Activated CD4-positive, alpha-beta T cell treated with anti-CD3 and anti-CD28 coated beads for 1 hour (primary cell): ENCODE measurements at places on chromosomes 7 and 10.

DNA sequence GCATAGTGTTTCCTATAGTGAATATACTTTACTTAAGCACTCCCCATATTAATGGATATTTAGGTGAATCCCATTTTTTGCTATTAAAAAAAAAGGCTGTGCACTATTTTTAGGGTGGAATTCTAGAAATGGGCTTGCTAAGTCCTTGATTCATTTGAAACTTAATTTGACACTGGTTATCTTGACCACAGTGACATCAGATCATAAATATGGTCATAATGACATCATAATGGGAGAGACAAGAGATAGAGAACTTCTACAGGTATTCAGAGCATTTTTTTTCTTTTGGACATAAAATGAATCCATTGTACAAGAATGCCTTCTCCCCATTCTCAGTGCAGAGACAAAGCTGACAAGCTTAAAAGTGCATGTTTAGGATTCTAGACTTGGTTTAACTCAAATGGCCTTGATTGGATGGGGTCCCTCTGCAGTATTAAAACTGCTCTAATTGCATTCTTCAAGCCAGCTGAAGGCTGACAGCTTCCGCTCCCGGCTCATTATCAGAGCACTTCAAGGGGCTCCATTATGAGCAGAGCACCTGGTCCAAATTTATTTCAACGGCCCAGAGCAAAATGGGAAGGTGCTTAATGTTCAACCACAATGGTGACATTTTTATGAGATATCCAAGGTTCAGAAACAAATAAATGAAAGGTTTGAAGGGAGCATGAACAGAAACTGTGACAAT is 104.8 kb downstream of the JAZF1 start:
- DNase-seq = no peak

GRCh38 chr7:121563177-121563576 is 167.1 kb upstream of the FAM3C start:
- no peak for DNase-seq

GRCh38 chr10:22501413-22501812 is 156.1 kb downstream of the SPAG6 start:
- DNase-seq = no peak

- no peak for DNase-seq
Observed at GRCh38 chr7:22001345-22002004, 55.8 kb upstream of the CDCA7L start.

DNA sequence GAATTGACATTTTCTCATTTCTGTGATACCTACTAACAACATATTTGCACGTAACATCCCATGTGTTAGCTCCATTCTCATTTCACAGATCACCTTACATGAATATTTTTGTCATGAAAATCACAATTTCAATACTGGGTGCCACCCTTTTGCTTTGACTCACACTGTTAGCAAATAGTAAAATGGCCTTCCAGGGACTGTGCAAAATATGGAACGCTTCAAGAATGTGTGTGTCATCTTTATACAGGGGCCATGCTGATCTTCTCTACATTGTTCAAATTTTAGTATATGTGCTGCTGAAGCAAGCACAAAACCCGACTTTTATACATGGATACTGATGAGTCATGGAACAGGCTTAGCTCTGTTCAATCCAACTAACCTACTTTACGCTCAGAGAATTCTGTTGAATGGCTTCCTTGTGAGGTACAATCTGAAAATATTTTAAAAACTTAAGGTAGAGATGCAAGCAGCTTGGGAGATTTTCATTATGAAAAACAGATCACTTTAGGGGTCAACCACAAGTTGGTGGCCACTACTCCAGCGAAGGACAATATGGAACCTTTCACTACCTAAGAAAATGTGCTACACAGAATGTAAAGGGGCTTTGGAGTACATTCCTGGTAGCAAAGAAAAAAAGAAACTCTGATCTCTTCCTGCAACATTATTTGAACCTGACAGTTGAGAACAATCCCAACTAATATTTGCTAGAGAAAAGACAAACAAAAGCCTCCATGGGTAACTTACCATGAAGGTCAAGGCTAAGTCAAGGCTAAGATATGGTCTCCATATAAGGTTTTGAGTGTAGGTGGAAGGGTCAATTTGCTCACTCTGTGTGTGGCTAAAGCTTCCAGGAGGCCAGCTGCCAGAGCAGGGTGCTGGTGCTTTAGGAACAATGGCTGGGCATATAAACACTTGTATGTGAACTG is 11.9 kb downstream of the ANKRD26 start:
- DNase-seq = no peak

- DNase-seq = no peak
Observed at GRCh38 chr7:9657257-9657656, 1223.8 kb downstream of the NXPH1 start.

DNA sequence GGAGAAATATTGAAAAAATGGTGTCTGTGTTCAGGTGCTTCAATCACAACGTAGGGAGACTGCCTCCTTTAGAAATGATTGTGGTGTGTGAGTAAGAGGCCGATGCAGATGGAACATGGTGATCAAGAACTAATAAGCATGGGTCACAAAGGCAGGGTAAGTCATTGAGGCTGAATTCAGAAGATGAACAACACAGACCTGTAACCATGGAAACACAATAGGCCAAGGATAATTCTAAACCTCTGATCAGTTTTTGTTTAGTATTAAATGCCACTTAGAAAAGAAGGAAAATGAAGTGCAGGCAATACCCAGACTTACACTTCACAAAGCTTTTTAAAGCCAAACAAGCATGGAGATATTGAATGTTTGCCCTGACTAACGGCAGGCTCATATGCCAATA is 32.8 kb upstream of the TAS2R16 start:
- no peak for DNase-seq

- DNase-seq = no peak
Observed at GRCh38 chr10:59234816-59235429, 58.5 kb downstream of the PHYHIPL start.

DNA sequence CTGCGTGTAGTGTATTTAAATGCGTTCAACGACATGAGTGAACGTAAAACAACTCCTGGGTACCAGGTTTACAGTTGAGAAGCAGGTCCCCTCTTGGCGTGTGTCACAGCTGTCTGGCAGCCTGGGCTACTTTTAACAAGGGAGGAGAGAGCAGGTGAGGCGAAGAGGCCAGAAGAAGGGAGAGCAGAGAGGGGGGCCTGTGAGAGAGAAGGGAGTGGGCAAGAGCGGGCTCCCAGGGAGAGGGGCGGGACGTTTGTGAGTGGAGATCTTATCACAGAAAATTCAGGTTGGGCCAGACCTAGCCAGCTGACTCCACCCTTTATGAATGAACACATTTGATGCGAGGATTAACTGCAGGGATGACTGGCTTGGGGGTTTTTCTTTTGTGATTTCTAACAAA is 154.0 kb downstream of the CAMK1D start:
- no peak for DNase-seq

DNA sequence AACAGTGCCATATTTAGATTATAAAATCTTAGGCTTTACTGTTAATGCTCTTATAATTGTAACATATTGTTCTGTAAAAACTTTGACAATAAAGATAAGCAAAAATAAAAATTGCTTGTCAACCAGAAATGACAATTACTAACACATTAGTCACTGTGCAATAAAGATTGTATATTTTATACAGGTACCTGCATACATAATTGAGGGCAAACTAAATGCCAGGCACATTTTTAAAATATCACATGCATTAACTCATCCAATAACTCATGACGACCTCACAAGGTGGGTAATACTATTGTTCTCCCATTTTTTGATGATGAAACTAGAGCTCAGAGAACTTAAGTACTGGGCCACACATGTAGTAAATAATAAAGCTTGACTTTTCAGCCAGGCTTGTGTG is 1020.2 kb upstream of the C7orf33 start:
- no peak for DNase-seq

DNA sequence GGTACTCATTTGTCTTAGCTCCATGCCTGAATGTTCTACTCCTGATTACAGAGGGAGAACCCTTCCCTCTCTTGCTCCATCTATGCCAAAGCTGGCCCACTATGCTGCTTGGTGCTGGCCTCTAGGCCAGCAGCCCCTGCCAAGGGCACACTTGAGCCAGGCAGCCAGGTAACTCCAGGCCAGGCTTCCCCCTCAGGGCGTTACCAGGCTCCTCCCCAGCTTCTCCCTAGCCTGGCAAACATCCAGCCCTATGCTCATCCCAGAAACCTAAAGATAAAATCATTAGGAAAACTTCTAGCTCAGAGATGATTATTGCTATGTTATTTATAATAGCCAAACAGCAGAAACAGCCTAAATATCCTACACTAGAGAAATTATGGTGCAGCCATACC is 103.7 kb downstream of the KCNMA1 start:
- DNase-seq = no peak

GRCh38 chr10:35852721-35853120 is 210.6 kb upstream of the FZD8 start:
- no peak for DNase-seq

DNA sequence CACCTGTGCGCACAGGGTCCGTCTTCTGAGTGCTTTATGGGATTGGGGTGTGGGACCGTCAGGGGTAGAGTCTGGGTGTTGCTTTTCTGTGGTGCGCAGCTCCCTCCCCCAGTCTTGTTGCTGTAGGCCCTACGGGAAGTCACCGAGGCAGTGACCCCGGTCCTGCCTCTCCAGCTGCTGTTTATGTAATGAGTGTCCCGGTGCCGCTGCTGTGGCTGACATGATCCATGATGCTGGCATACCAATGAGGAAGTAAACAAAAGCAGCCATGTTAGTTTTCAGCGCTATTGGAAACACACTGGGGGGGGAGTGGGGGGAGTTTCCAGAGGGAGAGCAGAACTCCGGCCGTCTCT is 1.1 kb downstream of the TRIM8 start:
- DNase-seq = peak; percentile 23

GRCh38 chr10:114694752-114695151 is 36.7 kb upstream of the ABLIM1 start:
- no peak for DNase-seq

GRCh38 chr7:73769481-73770001 is 529 bp downstream of the CLDN3 start:
- DNase-seq = no peak

DNA sequence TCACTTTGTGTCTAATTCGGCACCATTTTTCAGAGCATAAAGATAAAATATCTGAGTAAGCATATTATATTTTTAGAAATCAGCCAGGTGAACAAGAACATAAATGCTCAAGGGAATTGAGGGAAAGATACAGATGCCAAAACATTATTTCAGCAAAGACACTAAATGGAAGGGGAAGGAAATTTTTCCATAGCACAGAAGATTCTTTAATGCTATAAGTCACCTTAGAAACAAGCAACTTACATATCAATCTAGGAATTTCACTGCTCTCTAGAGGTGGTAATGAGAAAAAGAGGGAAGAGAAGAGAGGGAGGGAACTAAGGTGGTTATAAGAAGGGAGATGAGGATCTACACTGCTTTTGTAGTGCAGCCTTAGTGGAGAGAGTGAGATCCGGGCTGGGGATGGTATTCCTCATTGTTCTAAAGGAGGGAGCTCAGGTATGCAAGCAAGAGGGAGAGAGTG is 20.4 kb downstream of the ZNF365 start:
- DNase-seq = no peak

DNA sequence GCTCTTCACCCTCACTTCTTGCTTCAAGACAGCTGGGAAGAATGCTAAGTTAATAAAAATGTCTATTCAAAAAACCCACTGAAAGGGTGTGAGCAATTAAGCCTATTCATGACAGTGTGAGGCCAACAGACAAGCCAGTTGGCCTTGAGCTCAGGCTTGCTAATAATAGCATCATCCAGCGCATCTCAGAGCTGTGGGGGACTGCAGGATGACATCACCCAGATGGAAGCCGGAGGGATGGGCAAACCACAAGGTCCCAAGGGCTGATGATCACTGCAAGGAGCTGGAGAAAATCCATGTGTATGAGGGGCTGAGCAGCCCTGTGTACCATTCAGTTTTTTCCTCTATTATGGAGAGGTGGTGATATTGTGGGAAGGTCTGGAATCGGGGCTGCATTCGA is 770.4 kb downstream of the TNS3 start:
- DNase-seq = no peak

- DNase-seq = no peak
Observed at GRCh38 chr10:114537736-114538135, 120.3 kb downstream of the ABLIM1 start.

DNA sequence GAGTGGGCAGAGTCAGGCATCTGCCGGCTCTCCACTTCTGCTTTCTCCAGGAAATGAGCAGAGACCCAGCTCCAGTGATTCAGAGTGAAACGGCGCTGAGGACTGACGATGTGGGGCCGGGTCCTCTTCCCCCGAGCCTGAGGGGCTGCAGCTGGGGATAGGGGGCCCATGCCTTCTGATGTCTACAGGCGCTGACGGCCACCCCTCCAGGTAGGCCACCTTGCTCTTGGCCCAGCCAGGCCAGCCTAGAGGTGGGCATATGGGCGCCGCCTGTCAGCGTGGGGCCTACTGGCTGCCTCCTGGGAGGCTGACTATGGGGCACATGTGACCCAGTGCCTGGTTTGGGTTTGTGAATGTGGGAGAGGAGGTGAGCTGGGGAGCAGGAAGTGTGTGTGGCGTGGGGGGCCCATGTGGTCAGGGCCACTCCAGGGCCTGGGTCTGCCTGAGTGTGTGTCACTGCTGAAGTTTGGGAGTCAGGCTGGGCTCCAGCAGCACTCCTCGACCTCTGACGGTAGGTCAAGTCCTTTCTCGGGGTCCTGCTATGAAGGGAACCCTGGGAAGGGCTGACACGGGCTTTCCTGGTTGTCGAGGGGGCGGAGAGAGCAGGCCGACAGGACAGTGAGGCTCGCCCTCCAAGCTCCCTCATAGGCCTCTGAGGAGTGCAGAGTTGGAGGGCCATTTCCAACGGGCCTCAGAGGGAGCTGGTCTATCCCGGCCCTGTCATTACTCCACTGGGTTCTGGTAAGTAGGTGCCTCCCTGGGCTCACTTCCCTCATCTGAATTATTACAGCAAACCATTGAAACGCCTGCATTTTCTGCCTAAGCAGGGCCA is at the start of gene WDFY4:
Gene WDFY4 (plus strand): TSS at position 82 of the 832 bp plus-strand sequence. CDS start 24,860 bp downstream, outside the sequence.
- no peak for DNase-seq

DNA sequence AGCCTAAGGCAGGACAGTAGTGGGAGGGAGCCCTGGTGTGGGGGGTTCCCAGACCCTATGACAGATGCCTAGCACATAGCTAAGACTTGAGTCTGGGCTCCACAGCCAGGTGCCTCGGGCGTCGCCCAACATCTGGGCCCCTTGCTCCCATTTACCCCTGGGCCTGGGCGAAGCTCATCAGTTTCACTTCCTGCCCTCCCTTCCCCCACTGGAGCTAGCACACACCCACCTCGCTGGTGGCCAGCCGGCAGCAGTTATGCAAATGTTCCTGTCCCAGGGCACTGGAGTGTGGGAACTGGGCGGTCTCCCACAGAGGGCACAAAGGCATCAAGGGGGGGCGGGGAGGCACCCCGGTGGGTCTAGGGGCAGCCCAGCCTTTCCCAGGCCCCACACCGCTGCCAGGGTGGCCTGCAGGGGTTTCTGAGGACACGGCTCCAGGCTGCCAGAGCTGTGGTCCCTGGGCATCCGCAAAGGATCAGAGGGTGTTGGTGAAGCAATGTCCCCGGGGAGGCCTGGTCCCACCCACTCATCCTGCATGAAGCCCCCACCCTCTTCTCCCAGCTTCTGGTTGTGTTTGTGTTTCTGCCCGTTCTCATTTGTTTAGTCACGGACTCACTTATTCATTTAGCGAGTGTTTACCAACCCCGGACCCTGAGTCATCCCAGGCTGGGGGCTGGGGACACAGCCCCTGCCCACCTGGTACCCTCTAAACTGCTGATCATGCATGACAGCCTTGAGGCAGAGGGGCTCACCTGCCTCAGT is 20.4 kb downstream of the SH2B2 start:
- DNase-seq = no peak

GRCh38 chr7:82183634-82184033 is 259.9 kb downstream of the CACNA2D1 start:
- no peak for DNase-seq

GRCh38 chr7:45643630-45644029 is 69.5 kb downstream of the ADCY1 start:
- DNase-seq = no peak

- DNase-seq = no peak
Observed at GRCh38 chr7:96548664-96549063, 161.0 kb downstream of the SEM1 start.

- no peak for DNase-seq
Observed at GRCh38 chr7:20216406-20217036, 663 bp downstream of the MACC1 start.
